ENCODE measurements at places on chromosomes 6 and 20.

DNA sequence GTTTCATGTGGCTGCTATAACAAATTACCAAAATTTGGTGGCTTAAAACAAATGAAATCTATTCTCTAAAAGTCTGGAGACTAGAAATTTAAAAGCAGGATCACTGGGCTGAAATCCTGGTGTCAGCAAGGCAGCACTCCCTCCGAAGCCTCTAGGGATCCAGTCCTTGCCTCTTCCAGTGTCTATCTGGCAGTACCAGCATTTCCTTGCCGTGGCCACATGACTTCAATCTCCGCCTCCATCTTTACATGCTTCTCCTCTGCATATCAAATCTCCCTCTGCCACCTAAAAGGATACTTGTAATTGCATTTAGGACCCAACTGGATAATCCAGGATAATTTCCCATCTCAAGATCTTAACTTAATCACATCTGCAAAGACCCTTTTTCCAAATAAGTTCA lies 30.2 kb downstream of the ARHGAP18 start:
- no peak for DNase-seq

GRCh38 chr20:61718361-61719005 lies 347.2 kb downstream of the TAF4 start:
- DNase-seq, result no peak

GRCh38 chr6:161139766-161140553 lies 133.9 kb downstream of the AGPAT4 start:
- peak; percentile 58 for DNase-seq

- no peak for DNase-seq
Observed at GRCh38 chr6:128925765-128926164, 42.8 kb downstream of the LAMA2 start.

DNA sequence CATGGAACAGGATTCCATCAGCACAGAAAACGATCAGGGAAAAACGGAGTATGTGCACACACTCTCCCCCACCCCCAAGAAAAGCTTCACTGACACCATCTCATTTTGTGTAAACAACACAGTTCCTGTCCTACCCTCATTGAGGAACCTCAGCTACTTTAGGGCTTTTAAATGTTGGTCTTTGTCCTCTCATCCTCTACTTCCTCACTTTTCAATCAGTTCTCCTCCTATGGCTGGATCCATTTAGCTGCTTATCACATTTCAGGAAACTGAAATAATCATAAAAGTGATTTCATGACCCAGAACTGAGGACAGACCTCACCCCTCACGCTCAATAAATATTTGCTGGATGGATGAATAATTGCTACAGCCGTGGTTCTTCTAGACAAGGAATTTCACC lies 33.1 kb upstream of the PNRC1 start:
- no peak for DNase-seq

DNA sequence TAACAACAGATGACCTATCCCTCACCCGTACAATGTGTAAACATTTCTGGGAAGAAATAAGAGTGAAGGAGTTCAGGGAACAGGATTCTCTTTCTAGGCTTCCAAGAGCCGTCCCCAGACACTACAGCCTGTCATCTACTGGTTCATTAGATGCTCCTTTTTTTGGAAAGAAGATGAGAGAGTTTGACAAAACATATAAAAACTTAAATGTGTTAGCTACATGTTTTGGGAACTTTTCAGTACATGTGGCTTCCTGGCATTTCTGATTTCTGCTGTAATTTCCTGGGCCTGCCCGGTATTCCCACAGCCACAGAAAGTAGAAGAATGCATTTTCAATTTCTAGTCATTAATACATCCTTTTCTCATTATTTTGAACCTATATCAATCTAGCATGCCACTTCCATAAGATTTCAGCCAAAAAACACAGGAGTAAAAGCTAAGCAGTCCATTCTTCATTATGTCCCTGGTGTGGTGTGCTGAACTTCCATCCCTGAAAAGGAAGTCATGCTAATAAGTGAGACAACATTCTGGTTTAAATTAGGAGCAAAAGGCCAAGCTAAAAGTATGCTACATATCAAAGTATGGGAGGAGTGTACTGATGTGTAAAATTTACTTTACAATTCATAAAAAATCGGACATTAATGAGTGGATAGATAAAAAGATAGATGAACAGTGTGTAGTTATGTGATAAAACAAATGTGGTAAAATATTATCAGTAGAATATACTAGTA lies 198.2 kb downstream of the WDR27 start:
- DNase-seq, result no peak

DNA sequence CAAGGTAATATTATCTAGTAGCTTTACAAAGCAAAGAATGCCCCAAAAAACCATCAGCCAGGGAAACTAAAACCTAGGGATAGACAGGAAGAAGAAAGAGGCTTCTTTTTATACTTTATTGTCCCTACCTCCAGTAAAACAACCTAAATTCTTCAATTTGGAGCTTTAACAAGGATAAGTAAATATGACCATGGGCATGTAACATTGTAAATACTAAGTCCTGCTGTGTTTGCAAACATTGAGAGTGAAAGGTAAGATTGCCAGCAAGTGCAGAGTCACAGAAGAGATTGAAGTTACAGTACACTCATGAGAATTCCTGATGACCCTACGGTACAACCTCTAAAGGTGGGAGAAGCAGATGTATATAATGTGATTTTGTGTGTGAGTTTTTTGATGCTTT lies 117.2 kb downstream of the FOXO3 start:
- DNase-seq, result no peak

- DNase-seq, result no peak
Observed at GRCh38 chr6:140434761-140435160, 1060.3 kb upstream of the CITED2 start.

DNA sequence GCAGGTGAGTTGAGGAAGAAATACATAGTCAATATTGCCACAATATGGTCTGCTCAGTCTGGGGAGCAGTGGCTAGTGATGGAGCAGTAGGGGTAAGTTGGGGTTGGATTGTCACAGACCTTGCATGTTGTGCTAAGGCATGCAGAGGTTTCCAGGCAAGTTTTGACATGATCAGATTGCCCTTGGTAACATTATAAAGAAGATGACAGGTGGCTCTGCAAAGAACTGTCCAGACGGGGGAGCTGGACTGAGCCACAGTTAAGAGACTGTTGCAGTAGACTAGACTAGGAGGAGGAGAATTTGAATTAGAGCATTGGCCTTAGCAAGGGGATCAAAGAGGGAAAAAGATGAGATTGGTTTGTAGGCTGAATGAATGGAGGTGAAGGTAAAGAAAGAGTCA lies 23.4 kb downstream of the ATRN start:
- DNase-seq, result no peak

DNA sequence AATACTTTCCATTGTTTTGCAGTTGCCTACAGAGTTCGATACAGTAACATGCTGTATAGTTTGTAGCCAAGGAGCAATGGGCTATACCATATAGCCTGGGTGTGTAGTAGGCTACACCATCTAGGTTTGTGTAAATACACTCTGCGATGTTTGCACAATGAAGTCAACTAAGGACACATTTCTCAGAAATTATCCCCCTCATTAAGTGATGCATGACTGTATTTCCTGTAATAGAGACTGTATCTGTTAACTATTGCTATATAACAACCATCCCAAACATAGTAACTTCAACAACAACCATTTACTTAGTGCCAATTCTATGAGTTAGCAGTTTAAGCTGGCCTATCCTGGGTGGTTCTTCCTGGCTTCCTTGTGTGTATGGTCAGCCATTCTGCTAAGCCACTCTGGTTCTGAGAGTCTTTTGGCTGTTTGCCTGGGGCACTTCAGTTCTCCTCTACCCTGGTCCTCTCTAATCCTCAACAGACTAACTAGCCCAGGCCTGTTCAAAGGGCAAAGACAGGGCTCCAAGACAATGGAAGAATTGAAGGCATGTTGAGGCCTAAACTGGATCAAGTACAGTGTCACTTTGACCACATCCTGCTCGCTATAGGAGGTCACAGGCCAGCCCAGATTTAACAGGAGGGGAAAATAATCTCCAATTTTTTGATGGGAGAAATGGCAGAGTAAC lies 124.0 kb downstream of the PLCB1 start:
- DNase-seq, result peak; percentile 70

- no peak for DNase-seq
Observed at GRCh38 chr6:14728396-14729024, 517.4 kb upstream of the JARID2 start.

- DNase-seq, result no peak
Observed at GRCh38 chr6:92847988-92848387, 571.4 kb downstream of the EPHA7 start.

- DNase-seq, result no peak
Observed at GRCh38 chr6:161407115-161407514, 133.3 kb upstream of the AGPAT4 start.

DNA sequence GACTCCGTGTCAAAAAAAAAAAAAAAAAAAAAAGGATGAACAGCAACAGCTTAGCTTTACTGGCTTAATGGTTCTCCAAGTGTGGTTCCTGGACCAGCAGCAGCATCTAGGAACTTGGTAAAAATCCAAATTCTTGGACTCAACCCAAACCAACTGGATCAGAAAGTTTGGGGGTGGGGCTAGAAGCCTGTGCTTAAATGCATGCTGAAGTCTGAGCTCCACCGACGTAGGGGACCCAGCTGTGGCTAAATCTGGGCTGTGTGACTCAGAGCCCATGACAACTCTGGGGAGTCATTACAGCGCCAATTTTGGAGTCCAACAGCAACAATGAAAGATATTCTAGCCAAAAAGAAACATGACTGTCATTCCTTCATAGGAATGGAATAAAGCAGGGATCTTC lies 13.6 kb upstream of the CHD6 start:
- no peak for DNase-seq

DNA sequence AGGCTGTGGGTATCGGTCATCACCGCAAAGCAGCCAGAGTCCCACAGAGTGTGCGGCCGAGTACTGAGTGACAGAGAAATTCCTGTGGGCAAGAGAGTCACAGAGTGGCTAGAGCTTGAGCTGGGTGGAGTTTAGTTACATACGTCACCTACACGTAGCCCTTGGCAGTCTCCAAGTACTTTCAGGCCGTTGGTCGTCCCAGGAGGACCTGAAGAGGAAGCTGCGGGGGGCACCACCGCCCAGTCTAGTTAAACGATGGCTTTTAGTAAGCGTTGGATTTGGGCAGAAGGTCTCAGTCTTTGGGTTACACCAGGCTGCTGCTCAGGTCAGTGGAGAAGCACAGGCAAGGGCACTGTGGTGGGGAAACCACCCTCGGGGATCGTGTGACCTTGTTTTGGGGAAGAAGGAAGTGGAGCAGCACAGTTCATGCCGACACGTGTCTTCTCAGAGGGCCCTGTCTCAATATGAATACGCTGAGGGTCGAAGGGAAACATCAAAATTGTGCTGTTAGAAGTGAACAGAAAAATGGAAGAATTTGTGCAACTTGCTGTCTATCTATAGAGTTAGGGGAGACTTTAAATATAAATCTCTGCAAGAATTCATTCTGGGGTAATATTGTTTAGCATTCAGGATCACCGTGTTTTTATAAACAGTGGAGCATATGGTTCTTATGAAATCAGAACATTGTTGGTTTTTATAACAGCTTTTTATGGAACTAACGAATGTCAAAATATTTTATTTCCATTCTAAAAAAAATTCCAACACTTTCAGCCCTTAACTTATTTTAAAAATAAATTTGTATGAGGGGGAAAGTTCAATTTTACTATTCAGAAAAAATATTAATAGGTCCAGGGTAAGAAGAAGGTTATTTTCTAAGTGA lies 28.6 kb downstream of the KIF25 start:
- DNase-seq, result peak; percentile 53

- no peak for DNase-seq
Observed at GRCh38 chr20:15345287-15345686, 1007.9 kb upstream of the FLRT3 start.

DNA sequence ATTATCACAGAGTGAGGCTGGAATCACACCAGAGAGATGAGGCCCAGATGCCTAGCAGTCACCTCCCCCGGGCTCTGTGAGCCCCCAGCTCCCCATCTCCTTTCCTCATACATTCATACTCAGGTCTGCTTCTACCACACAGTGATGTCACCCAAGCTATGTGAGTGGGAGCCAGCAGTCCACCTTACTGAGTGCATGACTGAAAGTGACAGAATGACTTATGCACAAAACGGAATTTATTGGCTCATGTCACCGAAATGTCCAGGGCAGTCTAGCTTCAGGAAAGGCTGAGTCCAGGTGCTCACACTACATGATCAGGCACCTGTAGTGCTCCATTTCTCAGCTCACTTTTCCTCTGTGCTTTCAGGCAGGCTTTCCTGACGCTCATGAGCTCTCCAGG lies 36.7 kb upstream of the CCN6 start:
- no peak for DNase-seq

DNA sequence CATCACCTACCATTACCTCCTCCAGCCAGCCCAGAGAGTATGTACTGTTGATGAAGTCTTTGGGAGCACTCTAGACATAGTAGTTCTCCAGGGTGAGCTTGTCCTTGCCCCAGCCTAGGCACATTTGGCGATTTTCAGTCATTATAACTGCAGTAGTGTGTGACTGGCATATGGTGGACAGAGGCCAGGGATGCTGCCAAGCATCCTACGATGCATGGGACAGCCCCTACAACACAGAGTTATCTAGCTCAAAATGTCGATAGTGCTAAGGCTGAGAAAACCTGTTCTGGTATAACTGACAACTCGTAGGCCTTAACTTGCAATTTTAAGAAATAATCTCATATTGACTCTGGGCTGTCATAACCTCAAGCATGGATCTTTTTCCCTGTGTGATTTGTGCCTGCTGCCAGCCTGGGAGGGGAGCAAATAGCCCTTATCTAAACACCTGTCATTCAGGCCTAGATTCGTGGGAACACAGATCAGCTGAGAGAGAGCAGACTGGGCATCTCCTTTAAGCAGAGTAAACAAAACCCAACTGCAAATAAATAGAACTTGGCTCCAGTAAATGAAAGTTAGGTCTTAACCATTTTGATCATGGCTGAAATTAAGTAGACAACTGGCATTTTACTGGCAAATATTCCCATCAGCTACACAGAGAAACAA lies 102.6 kb downstream of the SPTLC3 start:
- no peak for DNase-seq

GRCh38 chr6:75117701-75118100 lies 88.2 kb downstream of the COL12A1 start:
- no peak for DNase-seq

- no peak for DNase-seq
Observed at GRCh38 chr6:36685166-36685924, 6.8 kb downstream of the CDKN1A start.

DNA sequence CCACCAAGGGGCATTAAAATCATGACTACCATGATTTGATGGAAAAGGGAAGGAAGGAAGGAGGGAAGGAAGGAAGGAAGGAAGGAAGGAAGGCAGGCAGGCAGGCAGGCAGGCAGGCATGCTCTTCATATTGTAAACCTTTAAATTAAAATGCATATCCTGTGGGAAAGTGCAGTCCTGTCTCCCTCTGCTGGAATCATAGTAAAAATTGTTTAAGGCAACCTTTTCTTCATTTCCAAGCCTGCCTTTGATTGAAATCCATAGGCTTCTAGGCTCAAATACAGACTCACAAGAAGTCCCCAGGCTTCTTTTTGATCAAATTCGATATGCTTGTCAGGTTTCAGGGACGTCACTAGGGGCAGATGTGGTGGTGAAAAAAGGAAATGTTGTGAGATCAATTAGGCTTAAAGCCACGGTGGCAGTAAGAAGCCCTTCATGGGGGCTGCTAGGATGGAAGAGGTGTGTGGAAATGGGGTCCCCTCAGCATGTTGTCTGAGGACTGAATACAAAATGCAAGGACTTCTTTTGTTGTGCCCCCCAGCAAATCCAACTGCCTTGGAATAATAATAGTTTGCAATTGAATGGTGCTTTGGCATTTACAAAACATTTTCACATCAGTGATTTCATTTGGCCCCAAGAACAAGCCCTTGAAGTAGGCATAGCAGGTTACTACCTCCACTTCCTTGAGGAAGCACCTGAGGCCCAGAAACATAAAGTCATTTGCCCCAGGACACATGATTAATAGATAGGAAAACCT lies 25.6 kb upstream of the GABRR1 start:
- DNase-seq, result no peak
